Esophagus muscularis mucosa (tissue), 4 donors: ENCODE measurements at places on chromosomes 6 and 20. TPM values are rescaled to one million over a fixed set of nuclear protein-coding genes. Genes with fewer than 3 reads are reported as not detected.

GRCh38 chr6:78578430-78578829, 288.9 kb upstream of the IRAK1BP1 start:
- no peak for DNase-seq

DNA sequence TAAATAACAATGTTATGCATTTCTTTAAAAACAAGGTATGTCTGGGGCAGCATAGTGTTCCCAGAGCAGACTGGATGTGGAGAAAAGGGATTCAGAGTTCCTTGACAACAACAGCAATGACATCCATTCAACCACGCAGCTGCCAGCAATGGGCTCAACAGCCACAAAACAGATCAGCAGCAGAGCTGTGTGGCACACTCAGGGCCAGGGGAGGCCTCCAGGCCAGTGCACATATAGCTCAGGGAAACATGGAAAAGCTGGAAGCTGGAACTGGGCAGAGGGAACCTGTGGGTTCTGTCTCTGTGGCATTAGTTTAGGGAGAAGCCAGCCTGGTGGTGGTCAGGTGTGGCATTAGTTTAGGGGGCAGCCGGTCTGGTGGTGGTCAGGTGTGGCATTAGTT, 148.3 kb downstream of the SMOC2 start:
- DNase-seq, result no peak

- DNase-seq, result no peak
Measured at GRCh38 chr20:31693987-31694661, 28.5 kb downstream of the BCL2L1 start.

GRCh38 chr6:129032602-129033001, 149.7 kb downstream of the LAMA2 start:
- DNase-seq, result no peak

The IP6K3 gene
- 2.8 TPM for total RNA-seq

The AGER gene
- 0.83 TPM for total RNA-seq

The ACTL10 gene
- 1.3 TPM for total RNA-seq

- DNase-seq, result peak; percentile 92
Measured at GRCh38 chr20:1437235-1437904, 29.3 kb downstream of the NSFL1C start.

The PRSS16 gene
- total RNA-seq, result not detected

DNA sequence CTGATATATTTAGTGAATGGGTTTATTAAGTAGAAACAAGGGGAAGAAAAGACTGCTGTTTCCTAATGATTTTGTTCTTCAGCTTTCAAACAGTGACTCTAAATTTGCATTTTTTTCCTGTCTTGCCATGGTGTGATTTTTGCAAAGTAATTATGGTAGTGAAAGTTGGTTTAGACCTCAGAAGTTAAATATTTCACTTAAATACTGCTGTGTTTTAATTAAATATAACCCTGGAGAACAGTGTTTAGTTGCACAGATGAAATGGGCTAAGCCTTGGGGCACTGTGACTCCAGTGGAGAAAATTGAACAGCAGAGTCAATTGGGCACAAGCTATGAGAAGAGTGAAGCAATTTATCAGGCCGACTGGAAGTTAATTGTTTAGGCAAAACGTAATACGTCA, 111.1 kb upstream of the MCHR2 start:
- DNase-seq, result no peak

The PDE7B gene
- 11.2 TPM for total RNA-seq

- no peak for DNase-seq
Measured at GRCh38 chr6:12718015-12718414, 1.4 kb downstream of the PHACTR1 start.

GRCh38 chr20:25461786-25462545, 54.5 kb downstream of the GINS1 start:
- DNase-seq, result no peak
